Activated naive CD8-positive, alpha-beta T cell treated with anti-CD3 and anti-CD28 coated beads for 36 hours (primary cell): ENCODE measurements at places on chromosomes 6 and 20. TPM values are rescaled to one million over a fixed set of nuclear protein-coding genes. Genes with fewer than 3 reads are reported as not detected.

CALHM6 gene
- total RNA-seq, result 5.6 TPM

OVOL2 gene
- not detected for total RNA-seq

OLIG3 gene
- total RNA-seq, result 0.21 TPM

HLA-DMA gene
- 15.8 TPM for total RNA-seq

ADGB gene
- not detected for total RNA-seq

KHDC3L gene
- not detected for total RNA-seq

UBE2C gene
- 185 TPM for total RNA-seq

FOXS1 gene
- total RNA-seq, result not detected
